ENCODE measurements at places on chromosomes 3 and 15.
A peak's percentile ranks its signal among the peaks of the same experiment; 100 is the strongest.

DNA sequence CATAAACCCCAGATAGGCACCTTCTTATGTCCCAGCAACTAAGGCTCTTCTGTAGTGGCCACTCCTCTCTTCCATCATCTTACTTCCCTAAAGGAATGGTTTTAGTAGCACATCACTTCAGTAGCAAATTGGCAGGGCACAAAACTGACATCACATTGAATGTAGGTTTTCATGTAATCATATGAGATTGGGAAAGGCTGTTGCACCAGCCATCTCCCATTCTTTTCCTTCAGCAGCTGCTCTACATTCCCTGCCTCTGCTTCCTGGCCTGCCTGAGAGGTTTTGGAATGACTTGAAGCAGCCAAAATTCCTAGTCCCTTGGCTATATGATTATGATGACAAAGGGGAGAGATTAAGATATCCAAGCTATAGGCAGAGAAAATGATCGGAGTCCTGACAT lies 36.5 kb downstream of the NSUN3 start:
- DNase-seq: no peak

GRCh38 chr15:35496585-35496984 lies 49.4 kb downstream of the DPH6 start:
- peak; percentile 2 for DNase-seq

DNA sequence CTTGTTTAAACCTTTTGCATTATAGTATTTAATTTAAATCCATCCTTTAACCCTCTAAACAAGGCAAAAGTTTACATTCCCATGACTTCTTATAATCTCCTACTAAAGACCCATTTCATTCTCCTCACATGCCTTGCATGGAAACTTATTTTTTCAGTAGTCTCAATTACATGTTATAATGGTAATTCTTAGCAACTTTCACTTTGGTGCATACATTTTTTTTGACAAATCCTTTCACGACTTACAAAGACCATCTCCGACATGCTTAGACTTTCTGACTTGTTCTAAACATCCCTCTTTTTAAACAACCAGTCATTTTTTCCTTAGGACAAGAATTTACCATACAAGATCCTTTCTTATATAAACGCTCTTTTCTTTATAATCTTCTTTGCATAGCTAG lies 615.4 kb upstream of the GBE1 start:
- no peak for DNase-seq

DNA sequence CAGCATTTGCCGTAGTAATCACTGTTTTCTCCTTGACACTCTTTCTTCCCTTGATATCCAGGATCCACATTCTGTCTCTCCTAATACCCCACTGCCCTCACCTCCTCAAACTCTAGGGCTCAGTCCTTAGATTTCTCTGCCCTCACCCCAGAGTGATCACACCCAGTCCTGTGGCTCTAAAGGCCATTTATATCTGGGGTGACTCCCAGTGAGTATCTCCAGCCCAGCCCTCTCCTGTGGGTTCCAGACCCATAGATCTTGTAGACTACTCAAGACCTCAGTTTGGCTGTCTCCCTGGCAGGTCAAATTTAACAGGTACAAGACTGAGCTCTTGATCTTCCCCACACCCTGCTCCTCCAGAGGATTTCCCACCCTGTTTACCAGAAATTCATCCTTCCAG lies 1.3 kb downstream of the GRK7 start:
- DNase-seq: no peak
